Daoy (cell line): ENCODE measurements at places on chromosomes 7 and 10. TPM values are rescaled to one million over a fixed set of nuclear protein-coding genes. Genes with fewer than 3 reads are reported as not detected.

GRCh38 chr7:33155811-33156210 lies 26.4 kb downstream of the BBS9 start:
- DNase-seq: peak; percentile 57

DNA sequence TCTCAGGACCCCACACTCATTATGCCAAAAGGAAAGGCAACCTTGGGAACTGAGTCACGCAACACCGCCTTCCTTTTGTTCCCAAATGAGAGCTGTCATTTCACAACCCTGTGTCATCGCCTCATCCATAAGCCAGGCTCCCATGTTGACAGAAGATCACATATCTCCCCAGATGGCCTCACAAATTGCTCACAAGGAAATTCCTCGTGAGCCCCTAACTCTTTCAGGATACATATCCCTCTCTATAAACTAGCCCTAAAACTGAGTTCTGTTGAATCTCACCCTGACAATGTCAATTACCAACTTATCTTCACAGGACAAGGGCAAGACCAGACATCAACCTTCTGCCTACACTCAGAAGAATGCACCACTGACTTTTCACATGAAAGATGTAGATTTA lies 22.6 kb downstream of the CCDC3 start:
- DNase-seq: no peak

GRCh38 chr10:11201911-11202310 lies 184.2 kb downstream of the CELF2 start:
- no peak for DNase-seq

DNA sequence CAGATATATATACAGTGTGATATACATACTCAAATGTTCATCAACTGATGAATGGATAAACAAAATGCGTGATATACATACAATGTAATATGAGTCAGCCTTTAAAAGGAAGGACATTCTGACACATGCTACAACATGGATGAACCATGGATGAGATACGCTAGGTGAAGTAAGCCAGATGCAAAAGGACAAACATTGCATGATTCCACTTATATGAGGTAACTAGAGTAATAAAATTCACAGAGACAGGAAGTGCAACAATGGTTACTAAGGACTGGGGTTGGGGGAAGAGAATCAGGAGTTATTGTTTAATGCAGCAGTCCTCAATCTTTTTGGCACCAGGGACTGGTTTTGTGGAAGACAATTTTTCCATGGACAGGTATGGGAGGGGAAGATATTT lies 47.3 kb upstream of the PIK3AP1 start:
- no peak for DNase-seq

- DNase-seq: no peak
These were observed 16.1 kb downstream of the BTAF1 start for GRCh38 chr10:91939653-91940052.

- DNase-seq: peak; percentile 57
These were observed 218.2 kb upstream of the MDFIC start for GRCh38 chr7:114703677-114704076.

DNA sequence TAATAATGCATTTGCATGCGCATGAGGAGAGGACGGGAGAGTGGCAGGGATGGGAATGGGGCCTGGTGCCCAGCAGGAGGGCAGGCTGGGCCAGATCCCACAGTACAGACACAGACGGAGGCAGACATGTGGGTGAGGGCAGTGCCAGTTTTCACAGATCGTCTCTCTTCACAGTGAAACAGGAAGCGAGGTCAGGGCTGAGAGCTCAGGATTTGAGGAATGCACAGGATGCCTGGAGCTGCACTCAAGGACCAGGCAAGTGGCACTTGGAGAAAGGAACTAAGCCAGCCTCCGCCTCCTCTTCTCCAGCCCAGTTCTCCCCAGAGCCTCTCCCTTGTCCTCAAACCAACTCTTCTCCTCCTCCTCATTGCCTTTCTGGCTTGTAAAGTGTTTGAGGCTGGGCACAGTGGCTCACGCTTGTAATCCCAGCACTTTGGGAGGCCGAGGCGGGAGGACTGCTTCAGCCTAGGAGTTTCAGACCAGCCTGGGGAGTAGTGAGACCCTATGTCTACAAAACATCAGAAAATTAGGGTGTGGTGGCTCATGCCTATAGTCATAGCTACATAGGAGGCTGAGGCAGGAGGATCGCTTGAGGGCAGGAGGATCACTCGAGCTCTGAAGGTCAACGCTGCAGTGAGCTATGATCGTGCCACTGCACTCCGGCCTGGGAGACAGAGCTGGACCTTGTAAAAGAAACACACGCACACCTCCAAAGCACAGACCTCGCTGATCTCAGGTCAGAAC lies 115.2 kb downstream of the HIP1 start:
- no peak for DNase-seq

DNA sequence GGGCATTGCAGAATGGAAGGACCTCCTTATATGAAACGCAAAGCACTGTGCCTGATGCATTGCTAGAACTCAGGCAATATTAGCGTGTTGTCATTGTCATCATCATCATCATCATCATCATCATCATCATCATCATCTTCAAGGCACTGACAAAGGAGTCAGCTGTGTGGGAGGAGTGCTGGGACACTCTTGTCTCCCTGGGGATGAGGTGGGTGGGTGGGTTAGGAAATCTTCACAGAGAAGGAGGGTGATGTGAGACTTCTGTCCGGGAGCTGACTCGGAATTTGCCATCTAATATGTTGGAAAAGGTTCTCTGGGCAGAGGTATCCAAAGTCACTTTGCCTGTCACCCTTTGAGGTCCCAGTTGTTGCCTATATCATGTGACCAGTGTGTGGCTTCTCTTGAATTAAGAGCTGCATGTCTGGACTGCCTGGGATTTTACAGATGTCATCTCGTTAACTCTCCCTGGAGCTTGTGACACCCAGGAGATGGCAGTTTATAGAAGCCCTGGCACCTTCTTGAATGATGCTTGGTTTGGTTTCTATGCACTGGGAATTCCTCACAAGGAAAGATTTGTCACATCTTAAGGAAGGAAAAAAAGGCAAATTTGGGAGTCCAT lies 7.1 kb downstream of the HTRA1 start:
- DNase-seq: no peak

DNA sequence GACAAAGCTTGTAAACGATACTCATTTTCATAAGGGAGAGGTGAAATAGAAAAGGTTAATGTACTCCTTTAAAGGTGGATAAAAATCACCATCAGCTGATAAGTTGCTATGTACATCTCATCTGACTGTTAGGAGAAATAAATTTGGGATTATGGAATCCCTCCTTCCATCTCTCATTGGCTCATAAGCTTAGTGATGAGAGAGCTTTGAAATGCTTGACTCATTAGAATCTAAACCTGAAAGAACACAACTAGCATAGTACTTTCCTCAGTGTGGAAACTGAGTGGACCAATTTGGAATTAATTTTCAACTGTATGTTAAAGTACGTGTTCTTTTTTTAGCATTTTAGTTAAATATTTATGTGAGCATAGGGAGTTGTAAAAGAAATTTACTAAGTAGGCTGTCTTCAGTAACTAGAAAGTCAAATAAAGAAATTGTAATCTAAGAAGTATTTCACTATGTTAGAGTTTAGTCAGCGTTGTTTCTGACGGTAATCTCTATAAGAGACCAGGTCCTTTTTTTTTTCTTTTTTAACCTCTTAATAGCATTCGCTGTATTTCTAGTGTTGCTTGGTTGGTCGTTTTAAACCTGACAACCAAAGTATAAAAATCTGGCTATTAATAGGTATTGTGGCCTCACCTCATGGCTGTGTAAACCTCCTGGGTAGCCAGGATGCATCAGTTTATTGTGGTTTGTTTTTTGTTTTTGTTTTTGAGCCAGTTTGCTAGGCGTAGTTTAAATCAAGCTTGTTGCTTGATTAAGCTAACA lies 34.4 kb downstream of the FHIP2A start:
- no peak for DNase-seq

GRCh38 chr10:127451628-127452027 lies 97.5 kb upstream of the NPS start:
- DNase-seq: no peak

DNA sequence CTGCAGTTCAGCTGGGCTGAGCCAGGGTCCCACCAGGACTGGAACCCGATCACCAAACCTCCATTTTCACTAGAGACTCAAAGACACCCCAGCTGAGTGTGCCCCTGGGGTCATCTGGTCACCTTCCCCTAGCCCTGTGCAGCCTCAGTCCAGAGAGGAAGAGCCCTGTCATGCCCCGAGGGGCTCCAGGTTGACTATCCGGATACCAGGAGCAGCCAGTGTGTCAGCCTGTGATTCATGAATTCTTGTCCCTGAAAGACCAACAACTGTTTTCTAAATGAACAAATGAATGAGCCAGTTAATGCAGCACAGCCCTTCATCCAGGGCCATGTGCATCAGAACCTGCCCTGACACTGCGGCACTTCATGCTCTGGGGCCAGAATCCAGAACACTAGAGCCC lies 201.9 kb upstream of the TCERG1L start:
- no peak for DNase-seq

The CUZD1 gene
- 0.77 and 1.4 TPM in 2 replicates for total RNA-seq

The IFIT2 gene
- total RNA-seq: 7.1 and 8.5 TPM in 2 replicates
